GM19239 (cell line): ENCODE measurements at places on chromosomes 3 and 15.

- no peak for DNase-seq
Observed at GRCh38 chr15:70023769-70024491, 73.8 kb downstream of the TLE3 start.

DNA sequence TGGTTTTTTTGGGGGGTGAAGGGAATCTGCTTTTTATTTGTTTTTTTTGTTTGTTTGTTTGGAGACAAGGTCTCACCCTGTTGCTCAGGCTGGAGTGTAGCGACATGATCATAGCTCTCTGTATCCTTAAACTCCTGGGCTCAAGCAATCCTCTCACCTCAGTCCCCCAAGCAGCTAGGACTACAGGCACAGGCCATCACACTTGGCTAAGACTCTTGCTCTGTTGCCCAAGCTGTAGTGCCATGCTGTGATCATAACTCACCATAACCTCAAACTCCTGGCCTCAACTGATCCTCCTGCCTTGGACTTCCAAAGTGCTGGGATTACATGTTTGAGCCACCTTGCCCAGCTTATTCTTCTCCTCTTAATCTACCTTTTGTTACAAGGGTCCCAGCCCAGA is 31.8 kb downstream of the GPR176 start:
- DNase-seq = no peak

- no peak for DNase-seq
Observed at GRCh38 chr3:49164983-49165720, 979 bp downstream of the CCDC71 start.

DNA sequence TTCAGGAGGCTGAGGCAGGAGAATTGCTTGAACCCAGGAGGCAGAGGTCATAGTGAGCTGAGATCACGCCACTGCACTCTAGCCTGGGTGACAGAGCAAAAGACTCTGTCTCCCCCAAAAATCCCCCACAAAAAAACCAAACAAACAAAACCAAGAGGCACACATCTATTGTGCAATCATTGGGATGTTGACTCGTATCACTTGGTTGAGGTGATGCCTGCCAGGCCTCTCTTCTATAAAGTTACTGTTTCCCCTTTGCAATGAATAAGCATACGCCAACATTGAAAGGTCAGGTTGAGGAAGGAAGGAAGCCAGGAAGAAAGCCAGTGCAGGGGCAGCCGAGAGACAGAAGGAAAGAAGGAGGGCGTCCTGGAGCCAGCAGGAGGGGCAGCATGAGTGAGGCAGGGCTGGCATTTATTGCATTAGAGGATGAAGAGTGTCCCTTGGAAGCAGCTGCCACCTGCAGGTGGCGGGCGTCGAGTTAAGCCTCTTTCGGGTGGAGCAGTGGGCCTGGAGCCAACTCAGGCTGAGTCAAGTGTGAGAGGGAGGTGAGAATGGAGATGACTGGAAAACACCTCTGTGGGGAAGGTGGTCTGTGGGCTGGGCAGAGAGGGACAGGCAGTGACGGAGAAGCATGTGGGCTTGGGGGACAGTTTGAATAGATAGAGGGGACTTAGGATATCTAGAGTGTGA is 8.3 kb upstream of the CSPG4 start:
- DNase-seq = no peak

DNA sequence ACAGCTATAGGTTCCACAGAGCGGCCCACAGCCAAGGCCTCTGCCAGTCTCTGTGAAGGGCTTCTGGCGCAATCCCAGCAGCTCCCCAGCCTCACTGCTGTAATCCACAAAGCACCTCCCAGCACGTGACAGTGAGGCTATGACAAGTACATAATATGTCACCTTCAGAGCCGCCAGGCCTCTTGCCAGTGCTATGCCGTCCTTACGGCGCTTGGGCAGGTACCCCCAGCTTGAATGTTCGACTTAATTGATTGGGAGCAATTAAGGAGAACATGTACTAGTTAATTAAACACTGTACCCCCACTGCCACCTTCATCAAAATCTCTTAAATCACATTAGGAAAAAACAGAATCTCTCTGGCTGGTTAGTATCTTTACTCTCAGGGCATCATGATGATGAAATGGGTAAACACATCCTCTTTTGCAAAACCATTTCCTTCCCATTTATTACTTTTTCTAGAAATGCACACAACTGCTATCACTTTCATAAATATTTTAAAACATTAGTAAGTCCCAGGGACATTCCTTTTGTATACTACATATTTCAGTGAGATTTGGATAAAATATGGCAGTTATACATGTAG is 169.9 kb downstream of the XXYLT1 start:
- no peak for DNase-seq

DNA sequence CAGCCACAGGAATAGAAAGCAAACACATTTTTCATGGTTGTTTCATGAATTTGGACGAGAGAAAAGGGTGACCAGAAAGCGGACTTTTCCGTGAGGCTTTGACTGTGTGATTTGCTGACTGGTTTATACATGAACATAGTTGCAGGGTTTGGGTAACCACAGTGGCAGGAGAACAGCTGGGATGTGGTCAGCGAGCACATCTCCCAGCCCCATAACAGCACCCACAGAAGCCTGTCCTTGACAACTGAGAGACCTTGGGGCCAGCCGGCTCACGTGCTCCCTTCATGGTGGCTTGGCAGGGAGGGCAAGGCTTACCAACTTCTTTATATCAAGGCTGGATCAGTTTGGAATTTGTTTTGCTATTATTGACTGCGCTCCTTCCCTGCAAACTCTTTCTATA is 13.2 kb upstream of the RGMA start:
- no peak for DNase-seq

DNA sequence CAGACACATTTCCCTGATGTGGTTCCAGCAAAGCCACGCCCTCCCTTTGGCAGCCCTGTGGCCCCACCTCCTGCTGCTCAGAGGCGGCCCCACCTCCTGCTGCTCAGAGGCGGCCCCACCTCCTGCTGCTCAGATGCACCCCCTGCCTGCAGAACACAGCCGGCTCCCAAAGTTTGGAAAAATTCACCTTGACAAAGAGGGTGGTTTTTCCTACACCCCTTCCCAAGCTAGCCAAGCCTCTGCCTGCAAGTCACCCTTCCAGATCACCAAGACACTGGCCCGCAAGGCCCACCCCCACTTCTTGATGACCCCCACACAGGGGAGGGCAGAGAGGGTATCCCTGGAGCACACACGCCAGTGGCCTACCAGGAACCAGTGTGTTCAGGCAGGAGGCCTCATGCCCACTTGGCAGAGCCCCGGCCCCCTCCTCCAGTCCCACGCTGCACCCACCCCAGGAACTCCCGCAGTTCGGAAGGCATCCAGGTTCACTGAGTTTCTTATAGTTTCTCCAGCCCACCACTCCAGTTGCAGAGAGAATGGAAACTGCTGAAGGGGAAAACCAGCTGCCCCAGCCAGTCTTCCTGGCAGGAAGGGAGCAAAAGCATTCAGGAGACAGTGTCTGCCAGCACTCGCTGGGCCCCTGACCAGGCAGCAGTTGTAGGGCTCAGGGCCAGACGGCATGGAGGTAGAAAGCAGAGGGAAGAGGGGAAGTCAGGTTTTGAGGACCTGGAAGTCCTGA is 2.3 kb upstream of the HAPLN3 start:
- DNase-seq = no peak

DNA sequence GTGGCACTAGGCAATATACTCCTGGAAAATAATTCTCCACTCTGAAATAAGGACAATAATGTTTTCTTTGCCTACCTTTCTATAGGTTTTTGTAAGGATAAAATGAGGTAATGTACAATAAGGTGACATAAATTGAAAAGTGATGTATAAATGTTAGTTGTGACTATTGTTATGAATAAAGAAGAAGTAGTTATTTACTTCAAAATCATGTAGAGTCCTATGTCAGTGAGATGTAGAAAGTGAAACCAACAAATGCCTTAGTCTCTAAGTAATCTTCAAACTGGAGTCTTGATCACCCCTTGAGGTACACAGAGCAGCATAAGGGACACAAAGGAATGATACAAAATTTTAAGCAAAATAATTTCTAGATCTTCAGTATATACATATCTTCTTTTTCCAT is 60.3 kb upstream of the TP63 start:
- DNase-seq = no peak

DNA sequence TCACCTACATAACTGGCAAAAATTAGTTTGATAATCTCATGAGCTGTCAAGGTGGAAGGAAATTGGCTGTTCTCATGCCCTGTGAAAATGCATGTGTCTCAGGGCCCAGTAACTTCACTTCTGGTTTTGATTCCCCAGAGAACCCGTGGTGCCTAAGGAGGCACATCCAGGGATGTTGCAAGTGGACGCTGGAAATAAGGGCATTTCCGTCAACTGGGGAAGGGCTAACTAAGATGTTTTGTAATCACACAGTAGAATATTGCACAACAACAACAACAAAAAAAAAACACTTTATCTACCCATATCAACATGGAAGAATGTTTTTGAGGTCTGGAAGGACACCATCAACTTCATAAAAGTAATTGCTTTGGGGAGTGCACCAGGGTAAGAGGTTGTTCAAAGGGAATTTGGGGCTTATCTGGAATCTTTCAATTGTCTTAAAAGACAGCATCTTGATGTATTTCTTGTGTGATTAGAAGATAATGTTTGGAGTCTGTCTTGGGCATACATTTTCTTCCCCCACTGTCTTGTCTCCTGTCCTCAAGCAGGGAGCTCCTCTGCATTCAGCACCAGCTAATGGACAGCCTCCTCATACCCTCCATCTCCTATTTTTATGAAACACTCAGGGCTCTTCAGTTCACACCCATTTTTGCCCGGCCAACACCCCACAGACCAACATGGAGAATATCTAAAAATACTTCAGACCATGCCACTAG is 37.2 kb upstream of the PRR20G start:
- no peak for DNase-seq

GRCh38 chr15:40471808-40472150 is 995 bp downstream of the CHST14 start:
- no peak for DNase-seq

GRCh38 chr3:55180936-55181535 is 253.2 kb upstream of the LRTM1 start:
- DNase-seq = peak; percentile 10

DNA sequence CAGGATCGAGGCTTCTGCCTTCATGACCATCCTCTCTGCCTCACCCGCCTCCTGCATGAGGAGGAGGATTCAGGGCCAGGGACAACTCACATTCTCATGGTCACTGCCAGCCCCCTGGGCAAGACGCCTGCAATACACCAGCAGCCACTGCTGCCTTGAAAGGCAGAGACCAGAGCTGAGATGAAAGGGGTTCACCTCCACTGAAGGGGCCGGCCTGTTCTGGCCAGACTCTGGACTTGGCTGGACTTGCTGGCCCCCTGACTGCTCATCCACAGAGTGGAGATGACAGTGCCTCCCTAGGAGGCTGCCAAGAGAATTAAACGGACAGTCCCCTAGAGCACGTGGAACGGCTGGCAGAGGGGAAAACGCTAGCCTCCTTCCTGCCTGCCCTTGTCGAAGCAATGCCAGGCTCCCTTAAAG is 35.2 kb downstream of the MGLL start:
- no peak for DNase-seq

DNA sequence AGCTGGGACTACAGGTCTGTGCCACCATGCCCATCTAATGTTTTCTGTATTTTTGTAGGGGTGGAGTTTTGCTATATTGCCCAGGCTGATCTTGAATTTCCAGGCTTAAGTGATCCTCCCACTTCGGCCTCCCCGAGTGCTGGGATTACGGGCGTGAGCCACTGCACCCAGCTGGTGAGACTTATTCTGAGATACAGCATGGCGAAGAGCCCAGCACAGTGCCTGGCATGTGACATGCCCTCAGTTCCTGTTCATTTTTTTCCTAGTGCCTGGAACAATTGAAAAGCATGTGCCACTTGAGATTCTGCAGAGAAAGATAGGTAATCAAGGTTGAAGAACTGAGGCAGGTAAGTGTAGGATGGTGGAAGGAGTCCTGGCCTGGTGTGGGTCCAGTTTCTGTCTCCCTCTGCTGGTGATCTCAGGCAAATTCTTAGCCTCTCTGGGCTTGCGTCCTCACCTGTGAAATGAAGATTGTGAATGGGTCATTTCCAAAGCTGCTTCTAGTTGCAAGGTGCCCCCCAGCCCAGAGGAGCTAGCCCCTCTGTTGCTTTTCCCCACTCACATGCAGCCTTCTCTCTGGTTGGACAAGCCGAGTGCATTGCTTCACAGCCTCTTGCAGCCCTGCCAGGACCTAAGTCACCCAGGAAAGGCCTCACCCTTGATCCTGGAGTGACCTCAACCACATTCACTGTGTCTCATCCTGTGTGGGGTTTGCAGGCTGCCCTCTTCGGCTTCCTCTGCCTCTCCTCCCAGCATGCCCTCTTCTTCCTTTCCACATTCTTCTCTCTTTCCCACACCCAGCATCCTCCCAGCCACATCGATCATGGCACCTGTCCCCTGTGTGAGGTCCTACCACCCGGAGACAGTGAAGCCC is 4.3 kb upstream of the RHCG start:
- DNase-seq = no peak

- DNase-seq = no peak
Observed at GRCh38 chr3:126847061-126847460, 135.9 kb upstream of the PLXNA1 start.

GRCh38 chr3:169564883-169565282 is 98.6 kb downstream of the MECOM start:
- DNase-seq = no peak

DNA sequence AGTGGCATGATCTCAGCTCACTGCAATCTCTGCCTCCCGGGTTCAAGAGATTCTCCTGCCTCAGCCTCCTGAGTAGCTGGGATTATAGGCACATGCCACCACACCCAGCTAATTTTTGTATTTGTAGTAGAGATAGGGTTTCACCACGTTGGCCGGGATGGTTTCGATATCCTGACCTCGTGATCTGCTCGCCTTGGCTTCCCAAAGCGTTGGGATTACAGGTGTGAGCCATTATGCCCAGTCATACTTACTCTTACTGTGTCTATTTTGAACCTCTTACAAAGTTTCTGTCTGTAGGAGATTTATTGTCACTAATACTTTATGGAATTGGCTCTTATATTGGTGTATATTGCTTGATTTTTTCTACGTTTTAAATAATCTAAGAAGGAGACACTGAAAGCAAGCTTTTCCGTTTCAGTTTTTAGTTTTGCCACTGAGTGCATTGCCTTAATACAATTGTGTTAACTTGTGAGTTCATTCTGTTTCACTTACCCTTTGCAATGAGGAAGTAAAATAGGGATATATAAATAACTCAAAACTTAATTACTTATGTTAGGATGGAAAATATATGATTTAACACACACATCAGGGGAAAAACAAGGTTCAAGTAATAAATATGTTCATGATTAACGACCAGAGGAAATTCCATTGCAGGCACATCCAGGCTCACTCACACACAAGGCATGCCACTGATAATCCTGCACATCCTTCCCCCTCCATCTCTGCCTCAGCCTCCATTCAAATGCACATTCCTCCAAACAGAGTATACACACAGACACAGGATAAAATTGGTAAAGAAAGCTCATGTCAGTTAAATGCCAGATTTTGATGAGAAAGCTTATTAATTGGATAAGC is 279.3 kb upstream of the RASGRP1 start:
- no peak for DNase-seq

GRCh38 chr15:100642950-100643338 is 40.6 kb downstream of the ASB7 start:
- no peak for DNase-seq

- DNase-seq = peak; percentile 6
Observed at GRCh38 chr3:78645628-78646310, 1122.0 kb downstream of the ROBO1 start.
